ENCODE measurements at places on chromosomes 6 and 20.

DNA sequence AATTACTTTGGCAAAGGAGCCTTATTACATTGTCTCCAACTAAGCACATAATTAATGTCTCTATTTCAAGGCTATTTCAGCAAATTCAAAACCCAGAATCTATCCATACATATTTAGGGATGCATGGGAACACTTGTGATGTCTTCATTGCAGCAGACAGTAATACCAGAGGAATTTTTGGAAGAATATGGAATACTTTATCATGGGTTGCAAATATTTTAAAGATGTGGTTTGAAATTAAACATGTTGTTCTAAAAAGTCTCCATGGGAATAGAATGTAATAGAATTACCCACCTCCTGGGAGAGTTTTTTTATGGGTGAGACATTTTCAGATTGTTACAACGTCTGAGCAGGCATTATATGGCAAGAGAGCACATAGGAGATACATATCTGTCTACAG is 170.8 kb downstream of the KCNQ5 start:
- DNase-seq = no peak

GRCh38 chr6:9745966-9746365 is 668.9 kb downstream of the TFAP2A start:
- no peak for DNase-seq

- DNase-seq = no peak
Observed at GRCh38 chr6:10640412-10640811, 54.0 kb downstream of the C6orf52 start.

DNA sequence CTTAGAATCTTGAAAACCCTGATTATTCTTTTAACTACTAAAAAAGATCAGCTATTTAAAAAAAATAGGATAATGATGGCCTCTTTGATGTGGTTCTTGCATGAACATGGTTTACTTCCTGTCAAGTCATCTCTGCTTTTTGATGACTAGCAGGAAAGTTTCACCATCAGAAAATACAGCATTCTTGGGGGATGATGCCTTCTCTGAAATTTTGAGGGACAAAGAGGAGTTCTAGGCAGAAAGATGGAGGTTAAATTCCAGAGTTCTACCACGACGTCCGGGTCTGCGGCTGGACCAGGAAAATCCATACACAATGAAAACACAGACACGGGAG is 130.4 kb downstream of the OLIG3 start:
- no peak for DNase-seq

DNA sequence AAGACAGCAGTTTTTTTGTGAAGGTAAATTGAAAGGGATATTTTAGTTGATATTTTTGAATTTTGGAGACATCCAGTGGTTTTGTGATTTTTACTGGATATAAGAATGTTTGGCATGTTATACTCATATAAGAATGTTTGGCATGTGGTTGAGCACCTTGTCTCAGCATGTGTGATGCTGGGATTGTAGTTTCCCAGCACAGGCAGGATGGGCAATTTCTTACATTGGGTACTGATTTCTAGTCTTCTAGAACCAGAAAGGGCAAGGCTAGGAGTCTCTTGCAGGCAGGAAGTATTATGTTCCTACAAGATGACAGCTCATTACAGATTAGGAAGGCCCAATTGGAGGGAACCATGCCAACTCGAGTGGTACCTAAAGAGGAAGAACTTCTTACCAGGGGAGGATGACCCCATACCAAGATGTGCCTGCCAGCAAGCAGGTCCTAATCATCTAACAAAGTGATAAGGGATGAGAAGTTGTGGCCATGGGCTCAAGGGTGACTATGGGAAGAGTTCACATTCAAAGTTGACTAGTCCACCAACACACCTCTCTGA is 377.8 kb downstream of the UTRN start:
- DNase-seq = no peak

GRCh38 chr6:20564269-20564668 is 30.0 kb downstream of the CDKAL1 start:
- DNase-seq = no peak

DNA sequence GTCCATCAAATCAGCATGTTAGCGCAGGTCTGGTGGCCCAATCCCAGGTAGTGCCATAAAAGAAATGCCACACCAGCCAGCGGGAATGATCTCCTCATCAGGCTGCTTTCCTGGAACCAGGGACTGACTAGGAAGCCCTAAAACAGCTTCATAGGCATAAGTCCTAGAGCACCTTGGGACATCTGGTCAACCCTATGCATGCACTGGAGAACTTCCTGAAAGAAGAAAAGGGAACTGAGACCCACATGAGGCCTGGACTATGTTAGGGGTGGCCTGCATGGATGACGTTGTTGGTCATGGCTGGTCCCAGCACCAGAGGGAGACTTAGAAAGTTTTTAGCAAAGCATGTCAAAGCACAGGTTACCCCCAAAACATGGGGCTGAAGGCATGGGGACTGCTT is 7.6 kb upstream of the KCNK16 start:
- no peak for DNase-seq

GRCh38 chr20:40111282-40111681 is 577.8 kb downstream of the MAFB start:
- DNase-seq = no peak

GRCh38 chr20:32877507-32877906 is 18.8 kb downstream of the EFCAB8 start:
- DNase-seq = no peak

- no peak for DNase-seq
Observed at GRCh38 chr20:31394900-31395299, 4.5 kb upstream of the DEFB119 start.

DNA sequence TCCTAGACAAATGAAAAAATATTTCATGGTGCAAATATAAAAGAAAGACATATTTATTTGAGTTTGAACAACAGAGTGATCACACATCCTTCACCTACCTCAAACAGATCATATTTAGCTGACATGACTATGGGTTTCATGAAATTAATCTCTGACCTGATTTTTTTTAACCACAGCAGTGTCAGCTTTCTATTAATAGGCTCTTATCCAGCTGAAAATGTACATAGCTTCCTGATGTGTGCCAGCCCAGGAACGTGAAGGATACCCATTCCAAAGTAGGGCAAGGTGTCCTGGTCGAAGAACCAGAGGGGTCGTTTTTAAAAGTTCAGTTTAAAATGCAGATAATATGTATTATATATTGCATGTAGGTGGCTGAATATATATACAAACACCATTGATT is 19.8 kb downstream of the TRDN start:
- DNase-seq = no peak

DNA sequence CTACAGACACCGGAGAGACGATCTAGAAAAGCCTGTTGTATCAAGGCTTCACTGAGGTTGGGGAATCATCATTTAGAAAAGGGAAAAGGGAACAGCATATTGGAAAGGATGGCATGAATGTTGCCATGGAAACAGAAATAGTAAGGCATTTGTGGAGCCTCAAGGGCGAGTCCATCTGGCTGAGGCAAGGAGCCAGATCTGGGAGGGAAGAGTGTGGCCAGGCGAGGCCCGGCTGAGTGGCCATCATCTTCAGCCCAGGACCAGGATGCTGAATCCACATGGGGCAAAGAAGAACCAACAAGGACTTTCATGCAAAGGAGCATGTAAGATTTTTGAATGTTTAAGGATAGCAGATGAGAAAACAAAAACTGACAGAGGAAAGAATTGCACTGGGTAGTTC is 85.8 kb downstream of the MAP3K5 start:
- no peak for DNase-seq

DNA sequence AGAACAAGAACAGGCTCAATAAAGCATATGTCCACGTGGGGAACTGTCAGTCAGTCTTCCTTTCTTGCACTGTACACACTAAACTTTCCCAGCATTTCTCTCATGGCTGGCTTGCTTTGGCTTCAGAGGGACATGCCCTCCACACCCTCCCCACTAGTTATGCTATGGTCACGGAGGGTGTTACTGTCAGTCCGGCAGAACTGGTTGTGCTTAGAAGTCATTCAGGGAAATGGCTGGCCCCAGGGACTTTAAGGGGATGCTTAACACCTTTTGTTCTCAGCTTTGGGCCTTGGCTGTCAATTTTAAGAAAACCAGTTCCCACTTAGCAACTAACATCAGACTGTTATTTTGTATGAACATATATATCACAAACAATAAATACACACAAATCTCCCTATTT is 55.1 kb downstream of the ELOVL5 start:
- DNase-seq = no peak

DNA sequence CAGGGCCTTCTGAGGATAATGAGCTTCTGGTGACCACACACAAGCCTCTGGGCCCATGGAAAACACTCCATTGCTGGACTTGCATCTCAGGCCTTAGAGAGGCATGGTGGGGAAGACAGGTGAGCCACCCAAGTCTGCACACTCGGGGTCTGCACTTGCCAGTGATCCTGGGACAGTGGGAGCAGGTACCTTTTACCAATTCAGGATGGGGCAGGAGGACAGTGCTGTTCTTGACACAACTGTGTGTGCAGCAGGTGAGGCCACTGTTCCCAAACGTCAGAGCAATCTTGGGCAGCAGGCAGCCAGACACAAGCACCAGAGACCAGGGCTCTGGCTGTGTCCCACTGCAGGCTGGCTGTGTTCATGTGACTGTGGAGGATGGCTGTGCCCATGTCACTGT is 221.3 kb downstream of the ERMARD start:
- DNase-seq = no peak

GRCh38 chr6:157514659-157515496 is 133.9 kb downstream of the ZDHHC14 start:
- DNase-seq = no peak

DNA sequence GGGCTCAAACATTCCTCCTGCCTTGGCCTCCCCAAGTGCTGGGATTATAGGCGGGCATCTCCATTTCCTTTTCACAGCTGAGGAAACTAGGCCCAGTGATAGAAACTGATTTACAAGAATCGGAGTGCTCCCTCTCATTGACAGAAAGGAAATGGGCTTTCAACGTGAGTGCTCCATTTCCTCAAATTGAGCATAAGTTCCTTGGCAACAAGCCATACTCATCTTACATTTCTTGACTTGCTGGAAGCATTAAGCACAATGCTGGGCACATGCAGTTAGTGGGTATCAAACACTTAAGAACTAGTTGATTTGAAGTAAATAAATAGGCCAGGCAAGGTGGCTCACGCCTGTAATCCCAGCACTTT is 54.7 kb downstream of the FGD2 start:
- no peak for DNase-seq

DNA sequence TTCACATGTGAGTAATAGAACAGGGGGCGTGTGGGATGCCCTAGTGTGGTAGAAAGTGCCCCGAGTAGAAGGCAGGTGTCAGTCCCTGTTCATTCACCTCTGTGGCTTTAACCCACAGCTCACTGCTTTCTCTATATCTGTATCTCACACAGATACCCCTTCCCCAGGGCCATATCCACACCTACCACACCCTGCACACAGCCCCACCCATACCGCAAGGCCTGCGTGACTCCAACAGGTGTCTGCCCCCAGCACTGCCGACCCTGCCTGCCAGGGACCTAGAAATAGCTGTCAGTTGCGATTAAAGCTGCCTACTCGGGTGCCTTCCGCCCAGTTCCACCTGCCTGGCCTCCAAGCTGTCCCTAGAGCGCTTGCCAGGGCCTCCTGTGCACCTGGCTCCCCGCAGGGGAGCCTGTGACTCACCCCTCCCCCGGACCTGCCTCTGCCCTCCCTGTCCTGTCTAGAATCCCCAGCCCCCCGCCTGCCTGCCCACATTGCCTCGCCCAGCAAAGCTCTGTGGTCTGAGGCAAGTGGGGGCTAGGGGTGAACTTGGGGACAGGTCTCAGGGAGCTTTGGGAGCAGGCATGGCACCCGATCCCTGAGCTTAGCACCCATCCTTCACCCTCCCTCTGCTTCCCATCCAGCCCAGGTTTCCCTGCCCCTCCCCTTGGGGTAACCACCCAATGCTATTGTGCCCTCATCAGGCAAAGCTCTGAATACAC is 38.3 kb upstream of the ID1 start:
- no peak for DNase-seq

DNA sequence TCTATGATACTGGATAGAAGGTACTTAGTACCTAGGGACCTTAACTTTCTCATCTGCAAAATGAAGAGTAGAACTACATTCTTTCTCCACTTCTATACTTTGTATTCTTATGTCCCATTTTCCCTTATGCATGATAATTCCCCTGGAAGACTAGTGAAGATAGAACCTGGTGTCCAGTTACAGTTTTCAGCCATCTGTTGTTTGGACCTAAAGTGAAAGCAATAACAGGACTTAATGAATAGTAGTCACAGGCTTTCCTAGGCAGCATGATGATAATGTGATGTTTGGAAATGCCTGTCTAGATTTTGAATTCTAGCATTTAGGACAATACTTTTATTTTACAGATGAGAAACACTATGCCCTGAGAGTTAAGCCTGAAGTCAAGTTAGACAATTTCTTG is 153.8 kb downstream of the RIMS1 start:
- DNase-seq = no peak

- DNase-seq = no peak
Observed at GRCh38 chr6:89894169-89894568, at the start of gene GJA10. GJA10 (plus strand) TSS chr6:89894469; CDS start chr6:89894469, 0 bp downstream.

DNA sequence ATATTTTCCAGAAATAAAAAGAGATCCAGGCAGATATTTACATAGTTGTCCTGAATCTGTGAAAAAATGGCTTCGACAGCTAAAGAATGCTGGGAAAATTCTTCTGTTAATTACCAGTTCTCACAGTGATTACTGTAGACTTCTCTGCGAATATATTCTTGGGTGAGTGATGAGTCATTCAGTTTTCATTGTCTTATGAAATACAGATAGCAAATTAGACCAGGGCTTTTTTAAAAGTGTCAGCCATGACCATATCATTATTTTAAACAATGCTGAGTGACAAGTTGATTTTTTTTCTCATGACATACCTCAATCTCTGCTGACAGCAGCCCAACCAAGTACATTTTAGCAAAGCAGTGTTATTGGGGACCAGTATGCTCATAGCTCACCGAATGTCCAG is 32.8 kb downstream of the TSPYL4 start:
- DNase-seq = no peak

GRCh38 chr6:132479131-132479530 is 33.8 kb downstream of the STX7 start:
- DNase-seq = no peak

- DNase-seq = no peak
Observed at GRCh38 chr6:56570413-56571359, 72.0 kb downstream of the DST start.

- DNase-seq = no peak
Observed at GRCh38 chr20:62999580-62999979, 7.2 kb downstream of the BHLHE23 start.

- no peak for DNase-seq
Observed at GRCh38 chr6:44073612-44074438, 53.4 kb downstream of the MRPL14 start.

GRCh38 chr20:54257071-54257816 is 49.4 kb downstream of the PFDN4 start:
- no peak for DNase-seq

DNA sequence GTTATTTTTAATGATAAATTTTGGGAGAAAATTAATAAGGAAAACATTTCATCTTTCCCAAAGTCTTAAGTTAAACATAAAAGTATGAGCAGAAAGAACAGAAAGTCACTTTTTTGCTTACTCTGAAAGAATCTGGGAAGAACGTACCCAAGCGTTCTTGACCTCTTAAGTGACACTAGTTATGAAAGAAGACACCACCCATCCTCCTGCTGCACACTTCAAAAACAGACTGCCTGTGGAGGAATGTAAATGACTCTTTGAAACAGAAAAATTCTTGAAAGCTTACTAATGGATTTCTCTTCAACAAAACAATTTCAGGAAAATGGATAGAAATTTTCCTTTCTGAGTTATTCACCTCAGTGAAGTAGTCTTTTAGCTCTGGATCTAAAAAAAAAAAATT is 227.7 kb downstream of the MEI4 start:
- DNase-seq = no peak

- no peak for DNase-seq
Observed at GRCh38 chr6:145620088-145620487, 115.2 kb downstream of the EPM2A start.

GRCh38 chr20:62291251-62292066 is 11.3 kb upstream of the ADRM1 start:
- no peak for DNase-seq

Data from stimulated activated CD8-positive, alpha-beta memory T cell treated with anti-CD3 and anti-CD28 coated beads, Interleukin-4, amount 100 ng/mL, for 1 hour (primary cell).